Right atrium auricular region (tissue), 2 donors: ENCODE measurements at places on chromosomes 3 and 15. TPM values are rescaled to one million over a fixed set of nuclear protein-coding genes. Genes with fewer than 3 reads are reported as not detected.

CELSR3 gene
- total RNA-seq, result 0.11 TPM

ECE2 gene
- total RNA-seq, result not detected

EPHA6 gene
- total RNA-seq, result 0.35 TPM

SELENOK gene
- 67.9 TPM for total RNA-seq

GP9 gene
- not detected for total RNA-seq

NOX5 gene
- total RNA-seq, result 0.19 TPM

SSUH2 gene
- 0.82 TPM for total RNA-seq

AP3B2 gene
- total RNA-seq, result not detected

TGM4 gene
- not detected for total RNA-seq

EDEM1 gene
- 8.1 TPM for total RNA-seq

NEIL1 gene
- total RNA-seq, result 6.0 TPM

PARP16 gene
- total RNA-seq, result 5.8 TPM

PIGB gene
- 3.2 TPM for total RNA-seq

GRCh38 chr15:90664650-90665287 lies 52.4 kb upstream of the BLM start:
- peak overlapping the region; percentile 79 for H3K4me3 ChIP-seq
- H3K4me1 ChIP-seq, result peaks cover 26% of the 10 kb centered on the region
- H3K36me3 ChIP-seq, result no peaks in the 10 kb centered on the region
- H3K27me3 ChIP-seq, result no peaks in the 10 kb centered on the region

DNA sequence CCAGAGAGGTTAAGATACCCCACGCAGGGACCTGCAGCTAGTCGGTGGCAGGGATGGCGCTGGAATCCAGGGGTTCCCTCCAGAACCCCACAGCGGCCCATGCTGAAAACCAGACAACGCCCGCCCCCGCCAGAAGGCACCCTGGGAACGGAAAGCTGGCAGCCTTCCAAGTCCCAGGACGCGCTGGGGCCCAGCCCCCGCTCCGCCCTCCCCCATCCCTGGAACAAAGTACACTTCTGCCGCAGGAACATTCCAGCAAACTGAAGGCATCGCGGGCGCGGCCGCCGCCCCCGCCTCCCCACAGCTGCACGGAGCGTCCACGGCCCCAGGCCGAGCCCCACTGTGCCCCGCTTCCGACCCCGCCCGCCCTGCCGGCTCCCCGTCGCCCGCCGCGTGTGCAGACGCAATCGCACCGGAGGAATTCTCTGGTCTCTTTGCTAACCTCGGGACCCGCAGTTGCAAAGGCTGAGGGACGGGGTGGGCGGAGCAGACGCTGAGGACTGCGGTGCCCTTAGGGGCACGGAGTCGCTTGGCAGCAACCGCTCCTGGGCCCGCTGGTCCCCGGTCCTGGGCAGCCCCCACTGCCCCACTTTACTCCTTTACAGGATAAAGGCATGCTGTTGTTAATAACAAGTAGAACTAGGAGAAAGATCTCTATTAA lies 44.8 kb upstream of the RNU6-1 start:
- peak; percentile 81 for DNase-seq
- no peaks in the 10 kb centered on the region for H3K27me3 ChIP-seq
- no peaks in the 10 kb centered on the region for H3K4me1 ChIP-seq

- DNase-seq, result no peak
- H3K27me3 ChIP-seq, result no peaks in the 10 kb centered on the region
- H3K4me1 ChIP-seq, result no peaks in the 10 kb centered on the region
- H3K4me3 ChIP-seq, result no peak overlapping the region
- H3K27ac ChIP-seq, result no peak overlapping the region
Measured at GRCh38 chr15:95405447-95405846, 925.1 kb upstream of the NR2F2 start.

- no peak for DNase-seq
- peaks cover 8% of the 10 kb centered on the region for H3K4me1 ChIP-seq
- H3K27me3 ChIP-seq, result no peaks in the 10 kb centered on the region
- no peak overlapping the region for H3K4me3 ChIP-seq
Measured at GRCh38 chr3:23611737-23612295, 193.9 kb upstream of the UBE2E1 start.

GRCh38 chr15:77282333-77282732 lies 137.6 kb downstream of the PEAK1 start:
- no peaks in the 10 kb centered on the region for H3K4me1 ChIP-seq
- no peak overlapping the region for H3K4me3 ChIP-seq
- no peak for DNase-seq
- H3K27ac ChIP-seq, result no peak overlapping the region
- peaks cover 5% of the 10 kb centered on the region for H3K36me3 ChIP-seq

DNA sequence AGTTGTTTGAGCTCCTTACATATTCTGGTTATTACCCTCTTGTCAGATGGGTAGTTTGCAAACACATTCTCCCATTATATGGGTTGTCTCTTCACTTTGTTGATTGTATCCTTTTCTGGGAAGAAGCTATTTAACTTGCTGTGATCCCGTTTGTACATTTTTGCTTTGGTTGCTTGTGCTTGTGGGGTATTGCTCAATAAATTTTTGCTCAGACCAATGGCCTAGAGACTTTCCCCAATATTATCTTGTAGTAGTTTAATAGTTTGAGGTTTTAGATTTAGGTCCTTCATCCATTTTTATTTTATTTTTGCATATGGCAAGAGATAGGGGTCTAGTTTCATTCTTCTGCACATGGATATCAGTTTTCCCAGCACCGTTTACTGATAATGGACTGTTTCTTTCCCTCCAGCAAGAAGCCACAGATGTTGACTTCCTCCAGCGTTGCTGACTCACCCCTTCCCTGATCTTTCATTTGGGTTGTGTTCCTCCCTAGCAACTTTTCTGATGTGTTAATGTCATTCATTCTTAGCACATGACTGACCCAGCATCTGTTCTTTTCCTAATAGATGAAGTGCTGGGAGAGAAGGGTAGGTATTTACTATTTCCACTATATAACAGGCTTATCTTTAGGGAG lies 166.7 kb upstream of the SGO1 start:
- no peak for DNase-seq
- H3K27ac ChIP-seq, result no peak overlapping the region
- H3K4me1 ChIP-seq, result no peaks in the 10 kb centered on the region
- H3K36me3 ChIP-seq, result no peaks in the 10 kb centered on the region
- no peak overlapping the region for H3K4me3 ChIP-seq

- H3K4me3 ChIP-seq, result no peak overlapping the region
- no peaks in the 10 kb centered on the region for H3K27me3 ChIP-seq
- no peaks in the 10 kb centered on the region for H3K4me1 ChIP-seq
- peak overlapping the region; percentile 72 for H3K27ac ChIP-seq
- H3K36me3 ChIP-seq, result no peaks in the 10 kb centered on the region
Measured at GRCh38 chr3:123660900-123661299, 76.0 kb upstream of the HACD2 start.

DNA sequence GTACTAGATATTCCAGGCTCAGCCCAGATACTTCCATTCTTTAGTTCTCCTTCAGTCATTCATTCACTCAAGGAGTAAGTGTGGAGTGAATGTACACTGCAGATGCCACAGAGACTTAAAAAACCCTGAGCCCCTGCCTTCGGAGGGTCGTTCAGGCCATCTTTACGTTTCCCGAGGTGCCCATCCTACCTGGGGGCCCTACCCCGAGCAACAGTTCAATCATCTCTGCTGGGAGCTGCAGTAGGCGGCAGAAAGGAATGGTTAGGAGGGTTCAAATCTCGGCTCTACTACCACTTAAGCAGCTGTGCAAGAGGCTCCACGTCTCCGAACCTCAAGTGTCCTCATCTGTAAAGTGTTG lies 613 bp downstream of the SEC13 start:
- no peaks in the 10 kb centered on the region for H3K27me3 ChIP-seq
- H3K36me3 ChIP-seq, result peaks cover 37% of the 10 kb centered on the region
- peak overlapping the region; percentile 87 for H3K4me3 ChIP-seq
- no peak for DNase-seq
- H3K27ac ChIP-seq, result peak overlapping the region; percentile 87
- H3K4me1 ChIP-seq, result no peaks in the 10 kb centered on the region

GRCh38 chr3:192223815-192224214 lies 503.5 kb downstream of the FGF12 start:
- H3K4me1 ChIP-seq, result no peaks in the 10 kb centered on the region
- DNase-seq, result no peak
- no peak overlapping the region for H3K4me3 ChIP-seq
- H3K36me3 ChIP-seq, result no peaks in the 10 kb centered on the region
- H3K27me3 ChIP-seq, result no peaks in the 10 kb centered on the region
- H3K27ac ChIP-seq, result no peak overlapping the region

GRCh38 chr3:107760144-107760543 lies 237.4 kb downstream of the BBX start:
- H3K4me3 ChIP-seq, result no peak overlapping the region
- peaks cover 5% of the 10 kb centered on the region for H3K36me3 ChIP-seq
- peaks cover 15% of the 10 kb centered on the region for H3K4me1 ChIP-seq
- H3K27ac ChIP-seq, result no peak overlapping the region
- no peaks in the 10 kb centered on the region for H3K27me3 ChIP-seq

- H3K36me3 ChIP-seq, result no peaks in the 10 kb centered on the region
- no peaks in the 10 kb centered on the region for H3K27me3 ChIP-seq
- H3K4me3 ChIP-seq, result no peak overlapping the region
- no peaks in the 10 kb centered on the region for H3K4me1 ChIP-seq
- no peak for DNase-seq
Measured at GRCh38 chr15:32838338-32838737, 120.5 kb downstream of the GREM1 start.

DNA sequence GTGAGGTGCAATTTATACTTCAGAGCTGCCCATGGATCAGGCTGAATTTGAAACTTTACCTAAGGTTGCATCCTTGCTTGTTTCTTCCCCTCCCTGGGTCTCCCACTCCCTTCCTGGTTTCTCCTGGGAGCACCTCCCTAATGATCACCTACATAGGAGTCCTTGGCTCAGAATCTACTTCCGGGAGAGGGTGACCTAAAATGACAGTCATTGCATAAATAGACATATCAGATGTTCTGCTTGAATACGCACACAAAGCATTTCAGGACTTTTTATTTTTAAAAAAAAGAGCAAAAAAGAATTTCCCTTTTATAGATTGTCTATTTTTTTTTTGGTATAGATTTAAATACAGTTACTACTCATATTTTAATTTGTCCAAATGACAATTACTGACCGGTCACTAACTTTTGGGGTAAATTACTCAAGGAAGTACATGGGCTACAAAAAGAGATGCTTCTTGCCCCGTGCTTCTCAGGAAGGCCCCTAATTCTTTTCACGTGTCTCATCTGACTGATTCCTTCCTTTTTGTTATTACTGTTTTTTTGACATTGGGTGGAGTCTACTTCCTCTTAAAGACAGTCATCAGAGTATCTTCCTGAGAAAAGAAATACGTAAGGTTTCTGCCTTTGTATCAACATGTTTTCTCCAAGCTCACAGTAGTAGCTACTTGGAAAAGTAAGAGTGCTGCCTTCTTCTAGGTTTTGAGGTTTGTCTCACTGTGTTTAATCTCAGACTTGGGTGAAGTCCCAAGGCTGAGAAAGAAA lies 4.9 kb upstream of the MYZAP start:
- no peak overlapping the region for H3K4me3 ChIP-seq
- H3K27ac ChIP-seq, result no peak overlapping the region
- no peaks in the 10 kb centered on the region for H3K4me1 ChIP-seq
- H3K27me3 ChIP-seq, result no peaks in the 10 kb centered on the region

DNA sequence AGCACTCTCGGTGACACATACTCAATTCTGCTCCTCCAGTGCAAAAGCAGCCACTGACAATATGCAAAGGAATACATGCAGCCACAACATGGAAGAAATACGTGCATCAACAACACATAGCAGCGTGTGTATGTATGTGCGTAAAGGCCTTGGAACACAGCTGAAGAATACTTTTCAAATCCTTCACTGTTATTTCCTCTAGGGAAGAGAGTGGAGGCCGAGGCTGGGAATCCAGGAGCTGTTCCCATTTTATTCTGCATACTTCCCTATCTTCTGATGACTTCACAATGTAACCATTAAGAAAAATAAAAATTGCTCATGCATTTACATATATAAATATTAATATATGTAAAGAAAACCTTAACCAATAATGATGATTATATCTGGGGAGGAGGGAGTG lies 36.6 kb upstream of the MGLL start:
- DNase-seq, result no peak
- no peak overlapping the region for H3K4me3 ChIP-seq
- no peaks in the 10 kb centered on the region for H3K36me3 ChIP-seq
- no peaks in the 10 kb centered on the region for H3K27me3 ChIP-seq

DNA sequence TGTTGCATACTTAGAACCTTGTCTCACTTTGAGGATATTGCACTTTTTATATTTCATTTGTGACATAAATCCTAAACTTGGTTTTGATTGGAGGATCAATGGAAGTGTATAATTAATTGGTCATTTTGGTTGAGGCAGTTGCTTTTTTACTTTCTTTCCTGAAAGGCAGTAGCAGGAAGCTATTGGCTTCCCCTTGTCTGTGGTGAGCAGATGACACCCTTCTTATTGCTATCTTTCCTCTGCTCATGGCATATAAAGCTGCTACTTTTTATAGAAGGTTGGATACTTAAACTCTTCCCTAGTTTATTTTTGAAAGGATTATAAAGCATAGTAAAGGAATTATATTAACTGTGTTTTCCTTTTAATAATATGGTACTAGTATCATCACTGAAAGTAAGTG lies 28.6 kb downstream of the FAM98B start:
- no peak overlapping the region for H3K27ac ChIP-seq
- DNase-seq, result no peak

- H3K4me3 ChIP-seq, result no peak overlapping the region
- H3K27ac ChIP-seq, result peak overlapping the region; percentile 22
- H3K4me1 ChIP-seq, result no peaks in the 10 kb centered on the region
- peaks cover 72% of the 10 kb centered on the region for H3K36me3 ChIP-seq
- no peaks in the 10 kb centered on the region for H3K27me3 ChIP-seq
- no peak for DNase-seq
Measured at GRCh38 chr3:53238051-53238850, 17.6 kb downstream of the TKT start.

DNA sequence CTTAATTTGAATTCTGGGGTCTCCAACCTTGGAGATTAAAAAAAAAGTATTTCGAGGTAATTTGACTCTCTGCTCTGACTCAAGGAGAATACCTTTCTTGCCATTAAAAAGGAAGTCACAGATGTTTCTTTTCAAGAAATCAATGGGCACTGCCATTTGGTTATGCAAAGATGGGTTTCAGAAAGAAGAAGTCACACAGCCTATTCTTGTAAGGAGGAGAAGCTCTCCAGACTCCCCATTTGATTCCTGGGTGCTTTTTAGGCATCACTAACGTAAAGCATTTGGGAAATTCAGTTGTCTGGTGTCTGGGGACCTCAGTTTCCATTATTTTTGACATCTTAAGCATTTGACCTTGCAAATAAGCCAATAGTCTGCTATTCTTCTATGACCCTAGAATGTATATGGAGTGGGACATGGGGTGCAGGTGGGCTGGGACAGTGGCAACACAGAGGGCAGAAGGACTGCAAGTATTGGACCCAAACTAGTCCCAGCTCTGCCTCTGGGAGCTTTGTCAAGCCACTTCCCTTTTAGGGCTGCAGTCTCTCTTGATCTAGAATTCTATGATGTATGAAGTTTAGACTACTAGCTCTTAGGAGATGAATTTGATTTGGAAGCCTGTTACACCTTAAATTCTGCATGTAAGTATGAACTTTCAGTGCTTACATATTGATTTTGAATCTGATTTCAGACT lies 27.8 kb downstream of the IL5RA start:
- DNase-seq, result no peak
- H3K36me3 ChIP-seq, result no peaks in the 10 kb centered on the region
- no peak overlapping the region for H3K4me3 ChIP-seq
